ENCODE measurements at places on chromosomes 2 and 18.

GRCh38 chr2:215919624-215920243 is 93.6 kb downstream of the MREG start:
- DNase-seq, result no peak

GRCh38 chr2:235808366-235808765 is 314.5 kb downstream of the AGAP1 start:
- DNase-seq, result no peak

- no peak for DNase-seq
Observed at GRCh38 chr2:112916145-112916571, 5.2 kb downstream of the IL37 start.

- no peak for DNase-seq
Observed at GRCh38 chr2:172848519-172848918, 112.9 kb downstream of the RAPGEF4 start.

Measured in NCI-H774 (cell line).